ENCODE measurements at places on chromosomes 12 and 14. TPM values are rescaled to one million over a fixed set of nuclear protein-coding genes. Genes with fewer than 3 reads are reported as not detected.

Gene CPM
- 61.5 TPM for total RNA-seq

- no peak for DNase-seq
Observed at GRCh38 chr12:34379142-34379541, 356.8 kb downstream of the ALG10 start.

DNA sequence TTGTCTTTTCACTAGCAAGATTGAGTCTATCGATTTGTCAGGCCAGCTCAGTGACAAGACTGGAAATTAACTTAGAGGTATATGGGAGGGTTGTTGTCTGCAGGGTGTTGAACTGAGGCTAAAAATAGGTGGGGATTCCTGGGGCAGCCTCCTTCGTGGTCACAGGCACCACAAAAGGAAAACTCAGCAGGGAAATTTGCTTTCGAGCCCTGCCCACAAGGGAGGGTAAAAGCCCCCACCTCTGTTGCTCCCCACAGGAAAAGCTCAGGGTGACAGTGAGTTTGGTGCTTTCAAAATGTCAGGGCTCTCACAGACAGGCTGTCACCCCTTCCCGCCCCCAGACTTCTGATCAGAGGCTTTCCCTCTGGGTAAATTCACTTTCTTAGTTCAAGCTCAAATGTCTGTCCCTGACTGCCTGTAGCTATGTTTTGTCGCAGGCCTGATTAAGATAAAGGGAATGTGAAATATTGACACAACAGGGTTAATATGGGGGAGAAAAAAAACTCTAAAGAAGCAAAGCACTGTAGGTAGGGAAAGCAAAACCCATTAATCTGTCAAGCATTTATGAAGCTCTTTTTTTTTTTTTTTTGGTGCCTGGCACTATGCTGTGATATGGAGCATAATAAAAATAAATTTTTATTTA is 11.7 kb upstream of the NFKBIA start:
- DNase-seq, result no peak

Gene PRH2
- total RNA-seq, result not detected

DNA sequence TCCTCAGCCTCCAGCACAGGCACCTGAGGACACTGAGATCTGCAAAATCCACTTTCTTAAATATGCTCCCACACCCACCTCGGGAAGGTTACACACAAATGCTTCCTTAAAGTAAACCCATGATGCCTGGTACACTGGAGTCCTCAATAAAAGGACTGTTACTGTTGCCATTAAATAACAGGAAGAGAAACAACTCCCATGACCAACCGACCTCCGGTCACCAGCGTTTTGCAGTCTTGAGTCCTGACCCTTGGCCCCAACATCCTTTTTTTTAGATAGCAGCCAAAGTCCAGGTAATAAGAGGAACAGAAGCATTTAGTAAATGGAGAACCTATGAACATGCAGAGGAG is 42.4 kb downstream of the ITPK1 start:
- no peak for DNase-seq

DNA sequence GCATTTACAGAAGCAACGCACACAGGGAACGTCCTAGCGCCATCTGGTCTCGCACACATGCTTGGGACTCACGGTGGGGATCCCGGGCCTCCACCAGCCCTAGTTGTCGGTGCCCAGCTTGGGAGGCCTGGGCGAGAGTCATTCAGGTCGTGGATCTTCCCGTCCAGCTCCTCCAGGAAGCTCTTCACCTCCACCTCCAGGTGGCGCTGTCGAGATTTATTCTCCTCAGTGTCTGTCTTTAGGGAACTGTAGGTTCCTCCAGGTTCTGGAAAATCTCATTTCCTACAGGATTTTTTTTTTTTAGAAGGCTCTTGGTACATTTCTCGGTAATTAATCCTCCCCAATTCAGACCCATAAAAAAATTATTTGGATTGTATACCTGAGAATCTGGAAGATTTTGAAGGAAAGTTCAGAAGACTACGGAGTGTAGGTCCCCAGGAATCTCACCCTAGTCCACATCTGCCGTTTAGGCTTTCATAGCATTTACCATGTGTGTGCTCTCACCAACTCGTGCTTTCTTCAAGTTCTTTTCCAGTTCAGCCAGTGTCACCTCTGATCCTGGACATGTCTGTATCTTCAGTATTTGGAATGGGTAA is 910.0 kb downstream of the TMEM121 start:
- peak; percentile 31 for DNase-seq

DNA sequence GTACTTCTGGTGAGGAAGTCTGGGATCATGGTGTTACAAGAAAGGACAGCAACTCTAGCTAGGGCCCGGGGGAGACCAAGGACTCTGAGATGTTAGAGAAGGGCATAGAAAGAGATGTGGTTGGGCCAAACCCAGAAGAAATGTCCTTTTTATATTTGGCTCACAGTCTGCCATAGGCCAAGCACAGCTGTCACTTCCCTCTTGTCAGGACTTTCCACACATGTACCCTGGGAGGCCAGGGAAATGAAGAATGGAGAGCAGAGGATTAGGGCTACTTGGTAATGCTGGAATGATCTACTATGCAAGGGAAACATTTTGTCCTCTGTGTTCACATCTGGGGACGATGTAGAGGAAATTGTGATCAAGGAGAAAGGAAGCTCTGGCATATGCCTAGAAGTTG is 9.2 kb downstream of the MYO1A start:
- no peak for DNase-seq

DNA sequence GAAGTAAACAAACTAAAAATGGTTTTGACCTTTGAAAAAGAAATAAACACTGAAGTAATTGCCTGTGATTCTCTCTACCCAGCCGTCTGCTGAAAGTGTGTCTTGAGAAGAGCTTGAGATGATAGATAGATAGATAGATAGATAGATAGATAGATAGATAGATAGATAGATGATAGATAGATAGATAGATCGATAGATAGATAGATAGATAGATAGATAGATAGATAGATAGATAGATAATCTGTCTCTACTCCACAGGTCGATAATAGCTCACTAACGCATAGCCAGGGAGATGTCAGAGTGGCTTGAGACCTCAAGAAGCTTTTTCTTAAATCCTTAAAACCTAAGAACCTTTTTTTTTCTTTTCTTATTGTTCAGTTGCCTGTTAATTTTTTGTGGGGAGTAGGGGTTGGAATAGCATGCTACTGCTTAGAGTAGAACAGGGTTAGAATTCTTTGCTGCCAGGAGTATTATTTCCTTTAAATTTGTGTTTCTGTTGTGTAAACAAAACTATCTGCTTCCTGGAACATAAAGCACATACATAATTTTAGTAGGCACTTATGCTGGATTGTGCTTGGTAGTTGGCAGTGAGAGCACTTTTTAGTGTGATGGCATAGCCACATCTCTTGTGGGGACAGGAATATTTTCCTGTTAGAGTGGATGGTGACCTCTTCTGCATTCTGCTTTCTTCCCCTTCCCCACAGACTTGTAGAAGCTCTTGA is 169.5 kb downstream of the FBXL14 start:
- DNase-seq, result no peak

GRCh38 chr12:102883204-102883799 is 33.7 kb downstream of the PAH start:
- DNase-seq, result peak; percentile 72
